Vagina (tissue), 2 donors: ENCODE measurements at places on chromosomes 16 and 17.

DNA sequence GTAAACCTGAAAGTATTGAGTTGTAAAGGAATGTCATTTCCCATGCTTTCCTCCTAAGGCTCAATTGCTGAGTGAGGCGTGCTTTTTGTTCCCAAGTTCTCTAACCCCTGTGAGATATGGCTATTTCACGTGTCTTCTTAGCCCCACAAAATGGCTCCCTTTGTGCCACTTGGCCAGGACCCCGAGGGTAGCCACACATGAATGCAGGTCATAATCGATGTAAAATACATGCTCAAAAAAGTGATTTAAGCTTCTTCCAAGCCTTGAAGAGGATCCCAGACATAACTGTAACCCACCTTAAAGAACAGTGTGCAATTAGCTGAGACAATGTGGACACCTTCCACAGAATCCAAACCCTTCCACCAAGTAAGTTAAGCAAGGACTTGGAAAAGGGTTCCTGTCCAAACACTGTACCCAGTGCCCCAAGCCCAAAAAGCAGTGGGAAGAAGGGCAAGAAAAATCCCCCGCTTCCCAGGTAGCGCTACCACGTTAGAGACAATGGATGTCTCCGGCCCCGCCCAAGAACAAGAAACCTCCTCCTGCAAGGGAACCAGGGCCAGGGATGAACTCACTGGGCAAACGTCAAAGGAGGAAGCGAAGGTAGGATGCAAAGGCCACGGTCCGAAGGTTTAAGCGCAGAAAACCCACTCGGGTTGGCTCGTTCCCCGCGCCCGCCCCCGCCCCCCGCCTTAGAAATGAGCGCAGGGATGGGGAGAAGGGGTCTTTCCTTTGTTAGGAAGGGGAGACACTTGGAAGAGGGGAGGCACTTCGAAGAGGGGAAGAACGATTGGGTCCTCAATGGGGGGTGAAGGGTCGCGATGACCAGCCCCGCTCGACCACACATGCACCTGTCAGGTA is 1.2 kb downstream of the JPT1 start:
- no peak for DNase-seq

DNA sequence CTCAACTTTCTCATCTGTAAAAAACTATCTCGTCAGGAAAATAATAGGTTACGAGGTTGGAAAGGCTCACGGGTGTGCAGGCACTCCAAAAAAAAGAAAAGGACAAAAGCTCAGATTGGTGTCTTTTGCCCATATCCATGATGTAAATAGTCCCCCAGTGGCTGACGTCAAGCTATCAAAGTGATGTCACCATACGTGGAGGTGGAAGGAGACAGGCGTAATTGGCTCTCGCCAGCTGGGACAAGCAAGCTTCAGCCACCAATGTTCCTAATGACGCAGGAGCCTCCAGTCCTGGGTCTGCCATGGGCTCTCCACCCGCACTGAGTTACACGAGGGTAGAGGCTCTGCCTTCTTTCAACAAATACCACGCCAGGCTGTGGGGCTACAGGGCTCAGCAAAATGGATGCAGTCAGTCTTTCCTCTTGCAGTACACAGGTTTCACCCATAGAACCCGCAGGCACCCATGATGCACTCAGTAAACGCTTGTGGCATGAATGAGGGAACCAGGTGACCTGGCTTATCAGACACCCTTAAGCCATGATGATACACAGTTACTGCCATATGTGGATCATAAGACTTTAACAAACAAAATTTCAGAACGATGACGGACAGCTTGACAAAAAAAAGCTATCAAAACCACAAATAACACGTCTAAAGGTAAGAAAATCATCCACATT is 50.5 kb downstream of the COTL1 start:
- DNase-seq, result no peak

DNA sequence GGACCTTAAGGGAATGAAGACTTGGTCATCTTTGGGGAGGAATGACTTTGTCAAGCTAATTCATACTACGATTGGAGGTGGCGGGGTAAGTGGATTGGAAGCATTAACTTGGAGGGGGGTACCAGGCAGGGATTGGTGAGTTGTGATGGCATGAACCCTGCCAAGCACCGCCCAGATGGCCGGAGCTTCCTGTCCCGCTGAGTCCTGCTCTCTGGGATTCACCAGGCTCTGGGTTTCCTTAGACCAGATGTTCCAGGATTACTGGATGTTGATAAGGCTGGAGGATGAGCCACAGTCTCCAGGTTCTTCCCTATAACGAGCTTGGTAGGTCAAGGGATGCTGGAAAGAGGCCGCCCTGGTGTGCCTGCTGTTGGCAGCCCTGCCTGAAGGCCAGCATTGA is 154.9 kb downstream of the SDK2 start:
- DNase-seq, result no peak

- DNase-seq, result no peak
Measured at GRCh38 chr17:4100883-4101756, 41.7 kb downstream of the ZZEF1 start.

- DNase-seq, result no peak
Measured at GRCh38 chr17:58630883-58631522, 60.8 kb downstream of the TEX14 start.

DNA sequence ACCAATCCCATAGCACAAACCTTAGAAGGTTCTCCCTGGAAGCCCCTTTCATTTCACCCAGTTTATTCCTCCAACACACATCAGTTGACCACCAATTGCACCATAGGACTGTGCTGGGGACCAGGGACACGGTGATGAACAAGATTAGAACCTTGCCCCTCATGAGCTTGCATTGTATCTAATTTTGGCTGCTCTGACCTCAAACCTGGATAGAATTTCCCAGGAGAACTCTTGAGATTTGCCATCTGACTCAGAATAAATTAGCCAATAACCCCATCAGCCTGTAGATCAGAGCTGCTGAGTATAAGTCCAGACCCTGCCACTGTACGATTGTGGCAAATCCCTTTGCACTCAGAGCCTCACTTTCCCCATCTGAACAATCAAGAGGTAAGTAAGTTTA is 52.1 kb downstream of the CDH11 start:
- no peak for DNase-seq

GRCh38 chr16:1125471-1125870 is 27.4 kb upstream of the CACNA1H start:
- no peak for DNase-seq

DNA sequence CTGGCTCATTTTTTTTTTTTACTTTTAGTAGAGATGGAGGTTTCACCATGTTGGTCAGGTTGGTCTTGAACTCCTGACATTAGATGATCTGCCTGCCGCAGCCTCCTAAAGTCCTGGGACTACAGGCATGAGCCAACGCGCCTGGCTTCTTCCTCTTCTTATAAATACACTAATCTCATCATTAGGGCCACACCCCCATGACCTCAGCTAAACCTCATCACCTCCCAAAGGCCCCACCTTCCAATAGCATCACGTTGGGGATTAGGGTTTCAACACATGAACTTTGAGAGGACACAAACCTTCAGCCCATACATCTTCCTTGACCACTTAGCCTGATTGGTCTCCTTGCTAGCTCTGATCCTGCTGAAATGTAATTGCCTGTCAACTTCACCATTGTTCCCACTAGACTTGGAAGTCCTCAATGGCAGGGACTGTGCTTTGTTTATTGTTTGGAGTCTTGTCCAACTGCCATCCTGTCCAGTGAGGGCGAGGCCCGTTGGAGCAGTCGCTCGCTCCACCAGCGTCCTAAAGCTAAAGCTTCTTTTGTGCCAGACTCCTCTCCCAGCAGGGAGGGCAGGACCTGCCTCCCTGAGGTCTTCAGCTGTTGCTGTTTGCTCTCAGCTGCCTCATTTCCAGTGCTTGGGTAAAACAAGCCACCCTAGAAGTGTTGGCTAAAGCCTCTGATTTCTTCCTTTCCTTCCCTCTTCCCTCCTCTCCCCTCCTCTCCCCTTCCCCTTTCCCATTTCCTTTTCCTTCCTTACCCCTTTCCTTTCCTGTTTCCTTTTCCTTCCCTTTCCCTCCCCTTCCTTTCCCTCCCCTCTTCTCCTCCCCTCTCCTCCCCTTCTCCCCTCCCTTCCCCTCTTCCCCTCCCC is 85.3 kb downstream of the HAPSTR1 start:
- no peak for DNase-seq

- DNase-seq, result no peak
Measured at GRCh38 chr16:9034056-9034455, 57.4 kb upstream of the HAPSTR1 start.

GRCh38 chr16:84518804-84519341 is 14.4 kb upstream of the MEAK7 start:
- no peak for DNase-seq

DNA sequence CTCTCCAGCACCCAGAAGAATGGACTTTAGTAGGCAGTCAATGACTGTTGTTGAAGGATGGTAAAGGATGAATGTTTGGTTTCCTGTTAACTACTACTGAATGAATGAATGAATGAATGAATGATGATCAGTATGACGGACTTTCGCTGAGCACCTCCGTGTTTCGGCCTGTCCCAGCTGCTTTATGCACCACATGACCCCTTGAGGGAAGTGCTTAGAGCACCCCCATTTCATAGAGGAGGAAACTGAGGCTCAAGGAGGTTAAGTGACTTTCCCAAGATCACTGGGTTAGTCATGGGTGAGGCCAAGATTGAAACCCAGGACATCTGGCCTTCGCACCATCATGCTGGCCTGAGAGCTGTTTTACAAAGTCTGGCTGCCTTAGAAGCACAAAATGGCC is 6.8 kb downstream of the KCNG4 start:
- no peak for DNase-seq

DNA sequence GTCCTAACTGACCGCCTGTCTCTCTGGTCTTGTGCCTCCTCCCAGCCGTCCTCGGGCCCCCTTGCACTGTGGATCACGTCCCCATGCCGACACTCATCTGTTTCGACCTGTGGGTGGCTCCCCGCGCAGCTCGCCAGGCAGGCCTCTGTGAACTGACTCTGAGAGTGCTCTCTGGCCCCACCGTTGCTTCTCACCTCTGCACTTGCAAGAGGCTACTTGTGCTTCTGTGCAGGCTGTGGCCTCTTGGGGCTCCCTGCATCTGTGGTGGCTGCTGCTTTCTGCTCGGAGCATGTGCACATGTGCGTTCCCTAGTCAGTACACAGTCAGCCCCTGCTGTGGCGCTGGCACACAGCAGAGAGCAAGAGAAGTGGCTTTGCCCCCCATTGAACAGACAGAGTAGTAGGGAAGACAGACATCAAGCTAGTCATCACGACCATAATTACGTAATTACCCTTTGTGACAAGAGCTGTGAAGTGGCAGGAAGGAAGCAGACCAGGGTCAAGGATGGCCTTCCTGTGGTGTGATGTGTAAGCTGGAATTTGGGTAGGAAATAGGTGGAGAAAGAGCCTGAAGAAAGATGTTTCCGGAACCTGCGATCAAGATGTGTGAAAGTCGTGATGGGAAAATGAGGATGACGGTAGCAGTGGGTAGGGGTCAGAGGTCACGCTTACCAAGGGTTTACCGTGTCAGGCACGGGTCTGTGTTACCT is 256.0 kb upstream of the CACNG5 start:
- no peak for DNase-seq

DNA sequence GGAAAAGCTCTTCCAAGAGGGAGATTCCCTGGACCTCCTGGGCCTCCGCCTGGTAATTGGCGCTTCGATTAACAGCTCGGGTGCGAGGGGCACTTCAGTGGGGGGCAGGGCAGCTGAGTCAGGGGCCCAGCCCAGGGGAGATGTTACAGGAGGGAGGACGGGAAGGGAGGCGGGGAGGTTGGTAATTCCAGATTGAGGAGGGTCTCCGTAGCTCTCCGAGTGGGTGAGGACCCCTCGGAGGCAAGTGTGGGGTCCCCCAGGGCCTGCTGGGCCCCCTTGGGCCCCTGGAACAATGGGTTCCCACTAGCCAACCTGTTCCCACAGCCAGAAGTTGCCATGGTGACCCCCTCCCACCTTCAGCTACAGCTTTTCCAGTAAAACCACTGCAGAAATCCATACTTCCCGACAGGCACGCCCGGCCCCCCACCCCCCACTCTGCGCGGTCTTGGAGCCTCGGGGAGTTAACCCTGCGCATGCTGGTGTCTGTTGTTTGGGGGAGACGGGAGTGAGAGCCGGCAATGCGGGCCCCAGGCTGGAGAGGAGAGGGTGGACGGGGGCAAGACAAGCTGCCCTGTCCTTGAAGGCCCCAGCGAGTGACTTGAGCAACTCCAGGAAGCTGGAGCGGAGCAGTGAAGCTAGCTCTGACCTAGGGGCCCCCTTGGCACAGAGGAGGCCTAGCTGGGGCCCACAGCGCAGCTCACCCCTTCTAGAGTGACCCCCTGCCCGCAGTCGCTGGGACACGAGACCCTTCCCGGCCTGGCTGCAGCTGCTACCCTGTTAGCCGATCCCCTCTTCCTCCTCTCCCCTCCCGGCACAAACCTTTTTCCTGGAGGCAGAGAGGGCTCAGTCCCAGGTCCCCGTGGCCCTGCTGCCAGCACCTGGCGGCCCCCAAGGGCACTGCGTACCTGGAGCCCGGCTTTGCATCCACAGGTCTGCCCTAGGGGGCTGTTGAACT is 37.8 kb downstream of the TMEM235 start:
- DNase-seq, result no peak

GRCh38 chr16:30481381-30481780 is 8.8 kb downstream of the ITGAL start:
- DNase-seq, result no peak

- DNase-seq, result no peak
Measured at GRCh38 chr16:10813099-10813455, 5.5 kb downstream of the TVP23A start.

DNA sequence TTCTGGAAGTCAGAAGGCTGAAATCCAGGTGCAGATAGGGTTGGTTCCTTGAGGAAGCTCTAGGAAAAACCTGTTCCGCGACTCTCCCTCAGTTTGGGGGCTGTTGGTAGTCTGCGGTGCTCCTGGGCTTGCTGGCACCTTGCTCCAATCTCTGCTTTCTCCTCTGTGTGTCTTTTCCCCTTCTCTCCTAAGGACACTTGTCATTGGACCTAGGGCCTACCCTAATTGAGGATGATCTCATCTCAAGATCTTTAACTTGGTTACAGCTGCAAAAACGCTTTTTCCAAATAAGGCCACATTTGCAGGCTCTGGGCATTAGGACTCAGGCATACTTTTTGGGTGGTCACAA is 12.9 kb upstream of the CACNG4 start:
- no peak for DNase-seq

DNA sequence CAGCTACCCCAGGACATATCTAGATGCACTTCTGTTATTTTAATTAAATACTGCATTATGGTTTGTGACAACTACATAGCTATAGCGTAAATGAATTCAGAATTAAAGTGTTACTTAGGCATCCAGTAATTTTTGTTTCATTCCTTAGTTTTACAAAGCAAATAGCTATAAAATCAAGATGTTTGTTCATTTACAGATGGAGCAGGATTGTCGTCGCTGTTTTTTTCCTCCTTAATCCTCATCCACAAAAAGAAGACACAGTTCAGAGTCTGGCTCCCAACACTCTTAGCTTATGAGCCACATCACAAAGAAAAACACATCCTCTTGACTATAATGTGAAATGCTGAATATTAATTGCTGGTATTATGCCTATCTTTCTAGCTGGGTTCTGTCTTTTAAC is 43.7 kb downstream of the SNX11 start:
- DNase-seq, result no peak

- no peak for DNase-seq
Measured at GRCh38 chr16:89417352-89417751, 73.0 kb downstream of the ANKRD11 start.

- no peak for DNase-seq
Measured at GRCh38 chr17:62110923-62111484, 45.9 kb upstream of the MED13 start.

GRCh38 chr17:66359351-66359750 is 56.9 kb downstream of the PRKCA start:
- no peak for DNase-seq

GRCh38 chr16:47180073-47180472 is 36.3 kb upstream of the NETO2 start:
- DNase-seq, result no peak
